HTR-8/SVneo (cell line): ENCODE measurements at places on chromosomes 5 and 9.

DNA sequence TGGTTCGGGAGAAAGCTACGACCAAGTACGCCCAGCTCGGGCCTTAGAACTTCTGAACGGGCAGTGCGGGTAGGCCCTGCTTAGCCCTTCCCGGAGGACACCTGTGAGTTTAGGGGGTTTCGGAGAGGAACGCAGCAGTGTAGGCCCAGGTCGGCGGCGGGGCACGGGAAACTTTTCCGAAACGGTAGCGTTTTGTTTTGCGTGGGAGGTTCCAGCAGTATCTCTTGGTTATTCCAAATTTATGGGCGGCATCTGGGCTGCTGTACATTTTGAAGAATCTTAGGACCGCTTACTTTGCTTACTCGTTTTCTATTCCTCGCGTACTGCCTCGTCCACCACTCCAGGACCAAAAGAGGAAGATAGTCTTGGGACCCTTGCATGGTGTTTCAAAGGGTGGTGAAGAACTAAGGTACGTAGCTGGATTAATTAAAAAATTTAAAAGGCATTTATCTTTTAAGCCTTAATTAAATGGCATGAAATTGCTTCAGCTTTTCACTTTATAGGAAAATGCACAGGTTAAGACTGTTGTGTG, 492 bp downstream of the TENT2 start:
- no peak for DNase-seq

- DNase-seq, result no peak
These were observed 47.8 kb downstream of the KDM4C start for GRCh38 chr9:6805532-6805931.

DNA sequence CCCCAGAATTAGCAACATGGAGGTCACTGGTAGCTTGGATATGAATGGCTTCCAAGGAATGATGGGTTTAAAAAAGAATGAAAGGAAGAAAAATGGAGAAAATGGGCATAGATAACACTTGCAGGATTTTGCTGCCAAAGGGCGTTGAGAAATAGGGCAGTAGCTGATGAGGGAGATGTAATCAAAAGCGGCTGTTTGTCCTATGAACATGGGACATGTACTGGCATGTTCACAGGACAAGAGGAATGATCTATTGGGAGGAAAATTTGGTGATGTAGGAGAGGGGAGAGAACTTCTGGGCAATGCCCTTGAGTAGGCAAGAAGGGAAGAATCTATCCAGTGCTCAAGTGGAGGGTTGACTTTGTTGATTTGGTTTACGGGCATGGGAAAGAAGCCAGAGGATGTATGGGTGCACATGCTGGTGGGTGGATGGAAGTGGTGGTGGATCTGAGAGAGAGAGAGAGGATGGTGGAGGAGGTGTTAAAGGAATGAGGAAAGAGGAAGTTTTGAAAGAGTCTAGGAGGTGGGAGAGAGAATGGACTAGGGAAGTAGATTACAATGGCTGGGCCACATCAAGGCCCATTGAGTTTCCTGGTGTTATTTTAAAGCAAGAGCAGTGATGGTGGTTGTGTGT, 115.1 kb upstream of the MVB12B start:
- DNase-seq, result no peak

GRCh38 chr5:16234598-16234997, 55.0 kb upstream of the MARCHF11 start:
- DNase-seq, result no peak

DNA sequence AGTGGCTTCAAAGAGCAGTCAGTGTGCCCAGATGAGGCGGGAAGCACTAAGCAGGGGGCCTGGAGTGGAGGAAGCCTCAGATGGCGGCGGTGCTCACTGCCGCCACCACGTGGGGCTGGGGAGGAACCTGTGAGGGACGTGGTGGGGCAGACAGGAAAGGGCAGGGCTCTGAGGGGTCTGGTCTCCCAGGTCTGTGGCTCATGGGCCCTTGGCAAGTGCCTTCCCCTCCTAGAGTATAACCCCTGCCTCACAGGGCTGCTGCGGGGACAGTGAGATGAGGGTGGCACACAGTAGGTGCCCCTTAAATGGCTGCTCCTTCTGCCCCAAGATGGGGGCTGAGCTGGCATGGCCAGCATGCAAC, 26.6 kb downstream of the NR5A1 start:
- DNase-seq, result no peak

DNA sequence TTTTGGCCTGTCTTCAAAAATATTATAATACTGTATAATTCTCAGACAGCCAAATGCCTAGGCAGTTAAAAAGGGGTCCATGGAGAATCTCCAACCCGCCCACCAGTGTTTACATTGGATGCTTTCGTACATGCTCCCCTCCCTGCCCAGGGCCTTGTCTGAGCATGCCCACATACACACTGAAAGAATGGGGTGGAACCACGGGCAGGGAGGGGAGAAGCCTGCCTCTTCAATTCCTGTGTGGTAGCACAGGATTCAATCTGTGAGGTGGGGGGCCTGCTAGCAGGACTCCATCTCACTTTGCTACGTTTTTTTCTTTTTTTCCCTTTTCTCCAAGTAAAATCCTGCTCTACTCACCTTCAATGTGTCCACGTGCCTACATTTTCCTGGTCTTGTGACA, 314.7 kb upstream of the GRAMD2B start:
- no peak for DNase-seq

DNA sequence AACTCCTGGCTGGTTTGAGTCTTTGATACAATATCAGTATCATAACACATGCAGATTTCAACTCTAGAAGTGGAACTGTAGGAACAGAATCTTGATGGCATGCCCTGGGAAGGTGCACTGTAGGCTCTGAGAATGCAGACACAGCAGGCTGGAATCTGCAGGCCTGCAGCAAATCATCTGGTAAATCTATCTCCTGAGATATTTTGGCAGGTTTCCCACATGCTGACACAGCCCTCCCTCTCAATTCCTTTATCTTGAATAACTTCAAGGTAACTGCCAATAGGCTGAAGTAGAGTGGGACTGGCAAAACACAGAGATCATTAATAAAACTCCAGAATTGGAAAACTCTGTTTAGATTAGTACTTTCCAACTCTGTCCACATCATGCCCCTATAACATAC, 177.8 kb upstream of the PCSK5 start:
- no peak for DNase-seq

DNA sequence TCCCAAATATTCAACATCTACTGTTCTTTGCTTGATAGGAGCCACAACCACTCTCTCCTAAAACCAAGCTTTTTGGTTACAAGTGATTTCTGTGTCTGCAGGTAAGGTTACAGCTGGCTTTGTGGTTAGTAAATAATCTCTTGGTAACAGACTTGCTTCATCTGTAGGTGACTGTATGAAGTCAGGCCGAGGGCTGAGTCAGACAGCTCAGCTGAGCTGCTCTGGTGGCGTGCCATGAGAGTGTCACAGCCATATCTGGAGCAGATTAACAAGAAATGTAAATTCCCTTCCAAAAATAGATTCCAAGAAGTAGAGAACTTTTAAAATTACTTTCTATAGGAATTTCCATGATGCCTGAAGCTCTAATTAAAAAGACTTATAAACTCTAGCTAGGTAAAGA, 23.7 kb upstream of the TAS2R1 start:
- DNase-seq, result peak; percentile 46

DNA sequence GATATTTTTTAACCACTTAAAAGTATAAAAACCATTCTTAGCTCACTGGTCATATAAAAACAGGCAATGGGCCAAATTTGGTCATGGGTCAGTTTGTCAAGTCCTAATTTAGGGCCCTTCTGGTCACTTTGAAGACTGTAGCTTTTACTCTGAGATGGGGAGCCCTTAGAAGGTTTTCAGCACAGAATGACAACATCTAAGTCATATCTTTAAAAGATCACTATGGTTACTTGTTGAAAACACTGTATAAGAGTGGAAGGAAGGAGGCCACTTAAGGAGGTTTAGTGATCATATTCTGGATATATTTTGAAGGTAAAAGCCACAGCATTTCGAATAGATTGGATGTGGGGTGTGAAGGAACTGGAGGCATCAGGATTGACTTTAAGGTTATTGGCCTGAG, 76.7 kb downstream of the STRBP start:
- no peak for DNase-seq

GRCh38 chr5:112668911-112669310, 68.8 kb upstream of the APC start:
- DNase-seq, result no peak

DNA sequence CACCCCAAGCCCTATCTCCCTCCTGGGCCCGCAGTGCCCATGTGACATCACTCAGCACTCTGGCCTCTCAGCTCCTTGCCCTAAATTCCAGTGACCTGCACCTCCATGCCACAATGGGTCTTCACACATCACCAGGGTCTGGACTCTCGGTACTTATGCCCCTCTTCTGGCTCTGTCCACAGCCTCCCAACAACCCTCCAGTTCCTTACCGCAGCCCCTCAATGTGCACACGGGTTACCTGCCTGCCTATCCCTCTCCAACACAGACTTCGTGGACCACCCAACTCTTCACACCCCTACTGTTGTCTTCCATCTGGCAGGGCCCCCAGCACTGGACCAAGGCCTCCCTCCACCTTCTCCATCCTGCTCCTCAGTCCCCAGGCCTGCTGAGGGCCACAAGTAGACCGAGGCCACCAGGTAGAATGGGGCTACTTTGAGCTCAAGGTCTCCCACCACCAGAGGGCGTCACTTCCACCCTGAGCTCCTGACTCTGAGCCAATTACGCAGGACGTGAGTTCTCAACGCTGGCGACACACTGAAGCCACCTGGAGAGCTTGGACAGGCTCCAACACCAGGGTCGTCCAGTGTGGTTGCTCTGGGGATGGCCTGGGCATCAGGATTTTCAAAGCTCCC, 172.1 kb downstream of the GABBR2 start:
- DNase-seq, result no peak

DNA sequence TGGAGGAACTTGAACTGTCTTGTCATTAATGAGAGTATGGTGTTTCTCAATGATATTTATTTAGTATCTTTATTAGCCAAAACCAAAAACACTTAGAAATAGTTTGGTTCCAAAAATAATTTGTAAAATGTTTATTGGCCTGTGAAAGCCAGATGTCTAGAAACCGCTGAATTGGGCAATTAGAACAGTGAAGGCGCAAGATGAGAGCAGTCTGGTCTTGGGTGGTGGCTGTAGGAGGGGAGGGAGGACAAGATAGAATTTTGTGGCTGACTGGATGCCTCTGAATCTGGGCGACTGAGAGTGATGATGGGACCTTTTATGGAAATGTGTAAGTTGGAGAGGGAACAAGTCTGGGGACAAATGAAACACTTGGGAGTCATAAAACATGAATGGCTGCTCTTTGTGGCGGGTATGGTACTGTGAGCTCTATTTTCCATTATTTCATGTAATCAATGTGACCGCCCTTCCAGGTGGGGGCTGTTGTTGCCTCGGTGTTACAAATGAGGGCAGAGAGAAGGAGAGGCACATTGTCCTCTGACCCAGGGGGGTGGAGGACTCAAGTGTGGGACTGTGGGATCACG, 35.5 kb downstream of the PDZD2 start:
- no peak for DNase-seq

DNA sequence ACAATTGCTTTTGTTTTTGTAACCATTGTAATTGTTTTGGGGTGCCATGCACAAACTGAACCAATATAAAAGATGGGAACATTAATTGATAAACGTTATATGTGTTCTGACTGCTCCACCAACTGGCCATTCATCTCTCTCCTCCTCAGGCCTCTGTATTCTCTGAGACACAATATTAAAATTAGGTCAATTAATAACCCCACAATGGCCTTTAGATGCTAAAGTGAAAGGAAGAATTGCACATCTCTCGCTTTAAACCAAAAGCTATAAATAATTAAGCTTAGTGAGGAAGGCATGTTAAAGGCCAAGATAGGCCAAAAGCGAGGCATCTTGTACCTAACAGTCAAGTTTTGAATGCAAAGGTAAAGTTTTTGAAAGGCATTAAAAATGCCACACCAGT, 448.4 kb upstream of the ITGA1 start:
- DNase-seq, result no peak

- DNase-seq, result peak; percentile 20
These were observed 111.6 kb downstream of the CMYA5 start for GRCh38 chr5:79800979-79801827.

DNA sequence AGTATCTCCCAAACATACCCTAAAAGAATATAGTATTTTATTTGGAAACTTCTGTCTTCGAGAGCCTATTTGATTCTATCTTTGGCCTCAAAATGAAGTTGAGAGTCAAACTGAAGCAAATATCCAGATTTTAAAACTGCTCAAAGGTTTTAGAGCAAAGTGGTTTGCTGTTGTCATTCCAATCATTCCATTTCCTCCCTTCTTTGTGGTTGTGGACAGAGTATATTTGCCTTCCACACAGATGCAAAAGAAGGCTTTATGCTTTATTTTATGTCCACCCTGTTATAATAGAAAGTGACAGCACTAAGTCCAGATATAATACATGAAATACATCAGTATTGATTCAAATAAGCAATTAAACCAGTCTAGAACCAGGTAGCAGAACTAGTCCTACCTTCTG, 12.4 kb downstream of the GZMK start:
- DNase-seq, result no peak

- DNase-seq, result no peak
These were observed 344.7 kb upstream of the TNC start for GRCh38 chr9:115462623-115463022.

- no peak for DNase-seq
These were observed 21.2 kb downstream of the PTCH1 start for GRCh38 chr9:95495529-95495928.

GRCh38 chr5:42740920-42741319, 15.7 kb upstream of the CCDC152 start:
- DNase-seq, result no peak

DNA sequence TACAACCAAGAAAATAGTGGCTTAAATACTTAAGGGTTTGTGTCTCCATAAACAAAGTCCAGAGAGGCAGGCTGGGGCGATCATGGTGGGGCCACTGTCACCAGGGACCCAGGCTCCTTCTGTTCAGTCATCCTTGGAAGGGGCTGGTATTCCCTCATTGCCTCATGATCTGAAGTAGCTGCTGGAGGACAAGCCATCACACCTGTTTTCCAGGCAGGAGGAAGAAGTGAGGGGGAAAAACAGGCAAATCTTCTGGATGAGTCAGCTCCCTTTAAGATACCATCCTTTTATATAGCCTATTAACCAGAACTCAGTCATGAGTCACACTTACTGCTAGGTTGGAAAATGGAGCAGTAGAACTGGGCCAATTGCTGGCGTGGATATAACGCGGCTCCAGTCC, 92.3 kb downstream of the DAP start:
- DNase-seq, result no peak

DNA sequence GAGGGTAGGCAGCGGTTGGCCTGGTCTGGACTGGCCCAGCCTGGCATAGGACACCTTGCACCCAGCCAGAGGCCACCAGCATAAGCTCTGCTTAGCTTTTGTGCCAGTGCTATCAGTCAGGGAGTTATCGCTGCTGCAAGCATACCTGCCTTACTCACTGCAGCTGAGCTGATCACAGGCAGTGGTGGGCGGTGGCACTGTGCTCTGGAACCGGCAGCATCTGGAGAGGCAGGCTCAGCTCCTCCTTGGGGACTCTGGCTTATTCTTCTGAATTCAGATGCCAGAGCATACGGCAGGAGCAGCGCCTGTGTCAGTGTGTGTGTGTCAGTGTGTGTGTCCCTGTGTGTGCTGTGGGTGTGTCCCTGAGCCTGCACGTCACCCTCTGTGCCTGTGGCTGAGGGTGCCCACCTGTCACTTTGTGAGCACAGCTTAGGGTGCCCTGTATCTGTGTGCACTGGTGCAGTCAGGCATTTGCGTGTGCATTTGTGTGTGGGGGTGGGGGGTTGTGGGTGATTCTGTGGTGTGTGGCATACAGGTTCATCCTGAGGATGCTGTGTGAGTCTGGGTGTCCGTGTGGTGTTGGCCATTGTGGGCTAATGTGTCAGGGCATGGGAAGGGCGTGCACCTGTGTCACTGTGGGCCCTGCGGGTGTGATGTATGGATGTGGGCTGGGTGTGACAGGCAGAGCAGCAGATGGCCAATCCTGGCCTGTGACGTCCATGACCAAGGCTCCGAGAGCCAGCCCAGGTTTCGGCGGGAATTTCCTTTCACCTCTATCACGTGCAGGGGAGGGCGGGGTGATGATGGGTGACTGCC, 23.5 kb downstream of the LMX1B start:
- DNase-seq, result no peak
